ENCODE measurements at places on chromosomes 12 and 14. TPM values are rescaled to one million over a fixed set of nuclear protein-coding genes. Genes with fewer than 3 reads are reported as not detected.

Gene FLVCR2
- total RNA-seq = 0.19 TPM

Gene NOVA1
- 1.8 TPM for total RNA-seq

Gene SLC16A7
- total RNA-seq = 23.4 TPM

Gene NFYB
- 26.1 TPM for total RNA-seq

Gene KLRC2
- total RNA-seq = not detected

Gene MED13L
- 42.4 TPM for total RNA-seq

Gene CGRRF1
- 5.3 TPM for total RNA-seq

Gene KRT3
- not detected for total RNA-seq
